NCI-H748 treated with DMSO at 0.1 percent for 48 hours (cell line): ENCODE measurements at places on chromosomes 6 and 20.

DNA sequence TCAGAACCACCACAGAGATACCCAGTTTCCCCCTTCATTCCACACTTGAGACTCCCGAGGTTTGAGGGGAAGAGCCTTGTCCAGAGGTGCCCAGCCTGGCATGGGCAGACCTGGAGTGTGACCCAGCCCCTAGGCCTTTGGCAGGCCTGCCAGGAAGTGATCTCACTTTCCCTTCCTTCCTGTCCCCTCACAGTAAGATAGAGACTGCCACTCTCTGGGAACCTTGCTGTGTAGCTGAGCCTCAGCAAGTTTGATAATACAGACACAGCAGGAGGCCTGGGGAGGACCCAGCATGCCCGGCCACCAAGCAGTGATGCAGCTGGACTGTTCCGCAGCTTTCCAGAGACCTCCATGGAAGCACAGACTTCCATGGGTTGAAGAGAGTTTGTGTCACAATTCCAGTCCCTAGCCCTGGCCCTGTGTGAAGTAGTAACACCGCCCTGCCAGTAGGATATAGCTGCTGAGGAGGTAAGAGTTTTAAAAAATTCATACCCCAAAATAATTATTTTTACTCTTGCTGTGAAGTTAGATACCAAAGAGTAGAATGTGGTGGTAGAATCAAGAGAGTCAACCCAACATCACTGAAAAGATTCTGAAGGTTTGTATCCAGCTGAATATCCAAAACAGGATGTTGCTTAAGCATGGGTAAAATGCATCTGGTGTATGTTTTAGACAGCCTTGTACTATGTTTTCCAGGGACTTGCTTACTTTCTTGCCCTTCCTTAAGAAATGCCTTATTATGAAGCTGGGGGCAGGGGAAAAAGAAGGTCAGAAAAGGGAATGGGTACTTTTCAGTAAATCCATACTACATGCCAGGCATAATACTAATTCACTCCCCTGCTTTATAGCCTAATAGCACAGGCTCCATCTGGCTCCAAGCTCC, 16.3 kb downstream of the PKIG start:
- no peak for DNase-seq

DNA sequence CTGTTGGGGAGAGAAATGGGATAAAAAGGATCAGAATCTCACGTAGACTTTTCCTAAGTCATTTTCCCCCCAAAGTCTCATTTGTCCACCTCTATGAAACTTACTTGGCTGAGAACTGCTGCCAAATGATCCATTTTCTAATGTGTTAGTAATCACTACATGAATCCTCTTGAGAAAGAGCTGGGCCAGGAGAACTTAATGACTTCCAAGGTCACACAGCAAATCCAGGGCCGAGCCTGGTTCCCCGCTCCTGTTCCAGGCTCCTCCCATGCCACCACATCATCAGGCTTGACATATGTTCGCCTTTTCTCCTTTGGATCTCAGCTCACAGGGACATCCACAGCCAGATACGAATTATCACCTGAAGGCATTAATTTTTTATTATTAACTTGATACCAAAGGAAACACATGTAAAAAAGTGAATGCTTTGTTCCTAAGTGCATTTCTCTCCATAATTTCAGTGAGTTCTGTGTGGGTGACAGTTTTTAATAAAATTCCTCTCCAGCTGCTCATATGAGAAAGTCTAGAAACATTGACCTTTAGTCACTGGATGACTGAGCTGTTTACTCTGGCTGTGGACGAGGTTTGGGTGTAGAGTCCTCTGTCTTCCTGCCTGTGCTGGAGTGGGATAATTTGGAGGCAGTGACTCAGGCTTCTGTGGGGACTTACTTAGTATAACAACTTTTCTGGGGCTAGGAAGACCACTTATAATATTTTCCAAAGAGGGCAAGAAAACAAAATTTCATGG, 276.3 kb downstream of the PAX1 start:
- DNase-seq: no peak

GRCh38 chr6:158785036-158785435, 34.1 kb downstream of the EZR start:
- DNase-seq: no peak

GRCh38 chr6:167855825-167856425, 29.2 kb downstream of the AFDN start:
- no peak for DNase-seq

DNA sequence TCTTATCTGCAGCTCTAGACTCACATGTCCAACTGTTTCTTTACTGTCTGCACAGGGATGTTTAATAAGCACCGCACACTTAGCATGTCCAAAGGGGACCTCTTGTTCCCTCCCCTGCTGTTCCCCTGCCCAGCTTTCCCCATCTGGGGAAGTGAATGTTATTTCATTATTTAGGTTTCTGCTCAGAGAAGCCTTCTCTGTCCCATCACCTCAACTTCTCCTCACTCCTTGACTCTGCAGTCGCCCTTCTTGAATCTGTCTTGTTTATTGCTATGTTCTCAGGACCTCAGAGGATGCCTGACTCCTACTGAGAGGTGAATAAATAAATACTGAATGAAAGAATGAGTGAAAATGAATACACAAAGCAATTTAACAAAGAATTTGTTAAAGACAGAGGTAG, 121.0 kb downstream of the SASH1 start:
- DNase-seq: no peak

GRCh38 chr20:10590950-10591671, 82.7 kb downstream of the JAG1 start:
- no peak for DNase-seq

GRCh38 chr20:42379385-42379784, 761.2 kb upstream of the CHD6 start:
- no peak for DNase-seq

DNA sequence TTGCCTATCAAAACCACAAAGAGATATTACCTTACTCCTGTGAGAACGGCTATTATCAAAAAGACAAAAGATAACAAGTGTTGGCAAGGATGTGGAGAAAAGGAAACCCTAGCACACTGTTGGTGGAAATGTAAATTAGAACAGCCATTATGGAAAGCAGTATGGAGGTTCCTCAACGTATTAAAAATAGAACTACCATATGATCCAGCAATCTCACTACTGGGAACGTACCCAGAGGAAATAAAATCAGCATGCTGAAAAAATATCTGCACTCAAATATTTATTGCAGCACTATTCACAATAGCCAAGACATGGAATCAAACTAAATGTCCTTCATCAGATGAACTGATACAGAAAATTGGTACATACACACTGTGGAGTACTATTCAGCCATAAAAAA, 149.4 kb upstream of the MLN start:
- no peak for DNase-seq

GRCh38 chr6:16450821-16451220, 212.4 kb downstream of the GMPR start:
- no peak for DNase-seq

- no peak for DNase-seq
Measured at GRCh38 chr6:90646940-90647339, 60.1 kb upstream of the MAP3K7 start.

GRCh38 chr20:22584522-22584921, at the start of gene FOXA2:
Gene FOXA2 (minus strand): TSS chr20:22584572. CDS start chr20:22584278, 294 bp downstream.
- peak; percentile 96 for DNase-seq

- no peak for DNase-seq
Measured at GRCh38 chr6:42017021-42017643, 33.2 kb upstream of the TAF8 start.

DNA sequence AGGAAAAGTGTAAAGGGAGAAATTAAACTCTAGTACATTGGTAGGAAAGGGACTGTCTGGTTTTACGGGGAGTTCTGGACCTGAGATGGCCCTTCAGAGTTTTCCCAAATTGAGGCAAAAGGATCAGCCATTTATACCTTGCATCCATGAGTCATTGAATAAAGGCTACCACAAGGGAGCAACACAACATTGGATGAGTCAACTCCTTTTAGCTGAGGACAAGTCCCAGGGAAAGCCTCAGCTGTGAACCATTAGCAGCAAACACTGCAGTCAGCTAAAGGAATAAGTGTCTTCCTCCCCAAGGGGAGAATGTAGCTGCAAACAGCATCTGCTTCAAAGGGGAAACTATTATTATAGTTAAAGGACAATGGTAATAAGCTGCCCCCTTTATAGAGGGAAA, 468.7 kb upstream of the ID4 start:
- DNase-seq: no peak

- DNase-seq: no peak
Measured at GRCh38 chr6:169233181-169233580, 20.5 kb downstream of the THBS2 start.

GRCh38 chr6:4637691-4638433, 138.3 kb upstream of the CDYL start:
- DNase-seq: no peak

DNA sequence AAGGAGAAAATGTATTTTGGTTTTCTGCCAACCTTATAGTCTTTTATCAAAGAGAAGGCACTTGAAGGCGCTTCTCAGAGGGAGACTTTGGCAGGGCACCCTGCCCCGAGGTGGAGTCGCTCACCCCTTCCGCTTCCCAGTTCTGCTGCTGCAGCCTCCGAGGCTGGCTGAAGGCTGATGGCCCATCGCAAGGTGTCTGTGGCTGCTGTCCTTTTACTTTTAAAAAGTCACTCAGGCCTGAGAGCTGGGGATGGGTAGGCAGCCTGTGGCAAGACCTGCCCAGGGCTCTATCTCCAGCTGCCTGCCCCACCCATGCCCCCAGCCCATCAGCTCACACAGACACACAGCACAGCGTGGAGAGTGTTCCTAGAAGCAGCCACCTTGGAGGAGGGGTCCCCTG, 206.6 kb upstream of the CST7 start:
- DNase-seq: no peak

- DNase-seq: no peak
Measured at GRCh38 chr6:158043008-158043407, 61.3 kb downstream of the SYNJ2 start.

DNA sequence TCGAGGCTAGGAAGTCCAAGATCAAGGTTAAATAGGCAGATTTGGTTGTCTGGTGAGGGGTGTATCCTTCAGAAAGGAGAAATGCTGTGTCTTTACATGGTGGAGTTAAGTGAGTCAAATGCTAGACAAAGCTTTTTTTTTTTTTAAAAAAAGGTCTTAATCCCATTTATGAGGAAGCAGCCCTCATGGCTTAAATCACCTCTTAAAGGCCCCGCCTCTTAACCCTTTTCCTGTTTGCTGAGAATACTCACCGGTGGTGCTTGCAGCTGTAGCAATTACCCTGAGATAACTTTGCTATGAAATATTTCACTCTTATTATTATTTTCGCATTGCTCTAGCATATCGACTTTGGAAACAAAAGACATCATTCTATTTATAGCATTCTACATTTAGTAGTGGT, 30.8 kb downstream of the FBXO30 start:
- DNase-seq: no peak

DNA sequence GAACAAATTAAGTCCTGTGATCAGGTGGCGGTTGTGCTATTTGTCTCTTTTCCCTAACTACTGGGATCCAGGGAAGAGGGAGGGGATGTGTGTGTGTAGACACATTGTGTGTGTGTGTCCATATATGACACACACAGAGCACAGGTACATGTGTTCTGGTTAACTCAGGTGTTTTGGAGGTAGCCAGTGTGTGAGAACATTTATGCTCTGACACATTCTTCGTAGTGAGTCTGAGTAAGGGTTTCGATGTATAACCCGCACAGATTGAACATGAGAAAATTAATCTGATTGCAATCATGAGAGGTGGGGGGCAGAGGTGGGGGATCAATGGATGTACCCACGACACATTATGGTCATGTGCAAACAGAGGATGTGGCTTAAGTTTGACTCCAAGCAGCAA, 12.6 kb downstream of the ZC3H12D start:
- no peak for DNase-seq

DNA sequence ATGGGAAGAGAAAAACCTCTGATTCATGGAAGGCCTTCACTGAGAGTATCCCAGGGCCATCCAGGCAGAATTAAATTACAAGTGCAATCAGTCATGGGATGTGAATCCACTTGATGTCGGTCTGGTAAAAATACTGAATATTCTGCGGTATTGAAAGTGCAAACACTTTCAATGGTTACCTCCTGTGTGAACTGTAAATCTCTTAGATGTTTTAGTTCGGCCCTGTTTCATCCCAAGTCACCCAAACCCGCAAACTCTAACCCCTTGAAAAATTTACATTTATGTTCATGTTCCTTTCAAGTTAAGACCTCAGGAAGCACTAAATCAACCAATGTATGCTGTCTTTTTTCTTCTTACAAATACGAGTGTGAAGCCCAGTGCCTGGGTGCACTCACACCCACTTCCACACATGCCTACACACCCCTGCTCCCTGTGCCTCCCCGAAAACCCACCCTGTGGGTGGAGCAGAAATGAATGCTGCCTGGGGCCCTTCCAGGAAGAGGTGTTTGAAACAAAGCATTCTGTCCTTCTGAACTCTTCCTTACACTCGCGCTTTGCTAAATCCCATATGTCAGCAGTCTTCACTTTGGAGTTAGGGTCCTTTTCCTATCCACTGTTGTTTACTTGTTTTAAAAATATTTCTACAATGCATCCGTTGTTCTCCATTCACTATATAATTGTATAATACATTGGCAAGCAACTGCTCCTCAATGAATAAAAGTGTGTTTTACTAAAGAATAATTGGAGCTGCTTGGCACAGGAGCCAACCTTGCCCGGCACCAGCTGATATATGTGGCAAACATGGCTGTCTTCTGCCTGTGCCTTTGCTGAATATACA, 62.7 kb downstream of the FYN start:
- DNase-seq: no peak

DNA sequence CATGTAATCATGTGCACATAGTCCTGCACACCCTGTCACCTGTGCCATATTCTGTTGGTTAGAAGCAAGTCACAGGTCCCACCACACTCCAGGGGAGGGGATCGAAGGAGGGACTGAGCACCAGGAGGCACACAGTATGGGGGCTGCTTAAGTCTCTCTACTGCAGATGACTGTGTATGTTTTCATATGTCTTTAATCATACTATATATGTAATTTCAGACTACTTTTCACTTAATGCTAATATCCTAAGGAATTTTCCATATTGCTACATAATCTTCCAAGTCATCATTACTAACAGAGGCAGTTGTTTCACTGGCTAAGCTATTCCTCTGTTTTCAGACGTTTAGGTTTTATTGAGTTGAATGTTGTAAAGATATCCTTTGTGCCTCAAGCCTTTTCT, 10.8 kb downstream of the EFCAB8 start:
- DNase-seq: no peak

DNA sequence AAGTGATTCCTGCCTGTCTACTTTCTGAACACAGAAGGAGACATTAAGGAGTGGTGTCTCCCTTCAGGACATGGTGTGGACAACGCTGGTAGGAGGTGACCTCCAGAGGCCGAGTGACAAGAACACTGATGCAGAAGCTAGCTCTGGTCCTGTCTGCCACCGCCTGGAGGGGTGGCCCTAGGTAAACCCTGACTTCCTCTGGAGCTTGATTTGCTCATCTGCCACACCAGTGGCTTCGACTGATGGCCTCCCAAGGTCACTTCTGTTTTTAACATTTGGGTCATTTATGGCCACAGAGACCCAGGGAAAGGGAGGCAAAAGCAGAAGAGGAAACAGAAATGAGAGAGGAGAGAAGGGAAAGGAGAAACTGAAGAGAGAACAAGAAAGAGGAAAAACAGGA, 49.4 kb upstream of the SLC22A23 start:
- DNase-seq: no peak
